DMS79 (cell line): ENCODE measurements at places on chromosomes 3 and 15.

DNA sequence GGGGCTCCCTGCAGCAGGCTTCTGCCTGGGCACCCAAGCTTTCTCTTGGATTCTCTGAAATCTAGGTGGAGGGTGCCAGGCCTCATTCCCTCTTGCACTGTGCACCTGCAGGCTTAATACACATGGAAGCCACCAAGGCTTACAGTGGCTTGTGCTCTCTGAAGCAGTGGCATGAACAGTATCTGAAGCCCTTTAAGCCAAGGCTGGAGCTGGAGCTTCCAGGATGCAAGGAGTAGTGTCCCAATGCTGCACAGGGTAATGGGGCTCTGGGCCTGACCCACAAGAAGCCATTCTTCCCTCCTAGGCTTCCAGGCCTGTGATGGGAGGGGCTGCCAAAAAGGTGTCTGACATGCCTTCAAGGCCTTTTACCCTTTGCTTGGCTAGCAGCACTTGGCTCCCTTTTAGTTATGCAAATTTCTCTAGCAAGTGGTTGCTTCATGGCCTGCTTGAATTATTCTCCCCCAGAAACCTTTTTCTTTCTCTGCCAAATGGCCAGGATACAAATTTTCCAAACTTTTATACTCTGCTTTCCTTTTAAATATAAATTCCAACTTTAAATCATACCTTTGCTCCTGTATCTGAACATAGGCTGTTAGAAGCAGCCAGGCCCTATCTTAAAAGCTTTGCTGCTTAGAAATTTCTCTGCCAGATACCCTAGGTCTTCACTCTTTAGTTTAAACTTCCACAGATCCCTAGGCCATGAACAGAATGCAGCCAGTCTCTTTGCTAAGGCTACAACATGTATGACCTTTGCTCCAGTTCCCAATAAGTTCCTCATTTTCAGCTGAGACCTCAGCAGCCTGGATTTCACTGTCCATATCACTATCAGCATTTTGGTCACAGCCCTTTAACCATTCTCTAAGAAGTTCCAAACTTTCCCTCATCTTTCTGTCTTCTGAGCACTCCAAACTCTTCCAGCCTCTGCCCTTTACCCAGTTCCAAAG, 201.1 kb upstream of the LRRFIP2 start:
- no peak for DNase-seq

GRCh38 chr3:99418709-99419108, 219.7 kb upstream of the COL8A1 start:
- no peak for DNase-seq

GRCh38 chr3:157237886-157238285, 77.9 kb upstream of the CCNL1 start:
- no peak for DNase-seq

- no peak for DNase-seq
Measured at GRCh38 chr3:23809840-23810342, 4.1 kb downstream of the UBE2E1 start.

- no peak for DNase-seq
Measured at GRCh38 chr3:171127611-171128010, 101.1 kb upstream of the SLC2A2 start.

GRCh38 chr15:95075792-95076677, 844.7 kb downstream of the MCTP2 start:
- no peak for DNase-seq

DNA sequence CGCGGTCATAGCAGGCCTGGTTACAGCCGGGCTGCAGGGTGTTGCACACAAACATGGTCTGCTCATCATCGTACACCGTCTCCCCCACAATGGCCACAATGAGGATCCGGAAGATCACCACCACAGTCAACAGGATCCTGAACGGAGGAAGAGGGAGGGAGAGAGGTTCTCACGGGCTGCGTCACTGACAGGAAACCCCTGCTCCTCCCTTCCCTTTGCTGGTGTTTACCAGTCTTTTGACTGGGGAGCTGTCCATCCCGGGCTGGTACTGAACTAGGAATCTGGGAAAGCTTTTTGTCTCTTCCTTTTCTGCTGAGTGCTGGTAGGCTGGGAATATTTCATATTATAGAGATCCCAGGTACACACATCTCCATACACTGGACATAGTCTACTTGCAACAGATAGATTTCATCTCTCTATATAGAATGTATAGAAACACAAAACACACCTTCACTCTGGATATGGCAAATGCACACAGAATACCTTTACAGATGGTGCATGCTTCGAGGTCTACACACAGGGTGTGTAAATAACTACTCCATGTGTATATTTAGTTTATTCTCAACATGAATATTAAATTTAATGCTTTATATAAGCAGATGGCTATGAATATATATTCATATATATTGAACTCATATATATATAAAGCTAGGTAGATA, 1.4 kb downstream of the GJD2 start:
- DNase-seq, result no peak

- no peak for DNase-seq
Measured at GRCh38 chr3:58131101-58131825, 79.5 kb downstream of the DNASE1L3 start.

GRCh38 chr15:100572362-100572983, 29.5 kb downstream of the LINS1 start:
- no peak for DNase-seq

DNA sequence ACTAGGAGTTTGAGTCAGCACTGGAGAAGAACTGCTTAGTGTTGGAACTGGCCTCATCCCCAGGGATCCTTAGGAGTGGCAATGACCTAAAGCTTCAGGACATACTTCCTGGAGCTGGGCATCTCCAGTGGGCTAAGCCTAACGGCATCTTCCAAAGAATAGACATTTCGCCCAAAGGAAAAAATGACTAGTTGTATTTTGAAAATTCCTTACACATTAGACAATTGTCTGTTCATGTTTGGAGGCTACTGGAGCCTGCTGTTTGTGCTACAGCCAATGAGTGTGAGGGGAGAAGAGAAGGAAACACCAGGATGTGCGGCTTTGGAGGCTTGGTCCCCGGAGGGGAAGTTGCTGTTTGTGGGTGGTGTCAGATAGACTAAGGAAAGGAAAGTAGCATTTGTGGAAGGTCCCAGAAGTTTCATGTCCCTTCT, 77.6 kb downstream of the POLR2M start:
- DNase-seq, result no peak

- DNase-seq, result no peak
Measured at GRCh38 chr3:59867185-59868002, 817.6 kb upstream of the CFAP20DC start.

- DNase-seq, result no peak
Measured at GRCh38 chr3:26712211-26713026, 89.8 kb downstream of the LRRC3B start.

DNA sequence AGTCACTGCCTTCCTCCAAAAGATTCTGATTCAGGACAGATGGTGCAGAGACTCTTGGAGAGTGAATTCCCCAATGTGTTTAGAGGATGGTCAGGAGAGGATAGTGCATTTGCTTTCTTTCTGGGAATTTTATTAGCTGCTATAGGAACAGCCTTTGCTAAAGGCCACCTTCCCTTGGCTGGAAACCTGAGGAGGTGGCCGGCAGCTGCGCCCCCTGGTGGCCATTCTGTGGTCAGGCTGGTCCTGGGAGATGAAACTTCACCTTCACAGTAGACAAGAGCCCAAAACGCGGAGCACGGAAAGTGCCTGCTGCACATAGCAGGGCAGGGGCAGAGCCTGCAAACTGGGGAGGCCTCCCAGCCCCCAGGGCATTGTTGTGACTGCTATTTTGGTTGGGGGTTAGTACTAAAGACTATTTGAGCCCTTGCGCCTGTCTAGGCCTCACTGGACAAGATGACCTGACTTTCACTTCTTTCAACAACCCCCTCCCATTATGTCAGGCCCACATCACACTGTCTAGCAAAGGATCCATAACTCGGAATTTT, 34.3 kb downstream of the SEC22C start:
- no peak for DNase-seq

DNA sequence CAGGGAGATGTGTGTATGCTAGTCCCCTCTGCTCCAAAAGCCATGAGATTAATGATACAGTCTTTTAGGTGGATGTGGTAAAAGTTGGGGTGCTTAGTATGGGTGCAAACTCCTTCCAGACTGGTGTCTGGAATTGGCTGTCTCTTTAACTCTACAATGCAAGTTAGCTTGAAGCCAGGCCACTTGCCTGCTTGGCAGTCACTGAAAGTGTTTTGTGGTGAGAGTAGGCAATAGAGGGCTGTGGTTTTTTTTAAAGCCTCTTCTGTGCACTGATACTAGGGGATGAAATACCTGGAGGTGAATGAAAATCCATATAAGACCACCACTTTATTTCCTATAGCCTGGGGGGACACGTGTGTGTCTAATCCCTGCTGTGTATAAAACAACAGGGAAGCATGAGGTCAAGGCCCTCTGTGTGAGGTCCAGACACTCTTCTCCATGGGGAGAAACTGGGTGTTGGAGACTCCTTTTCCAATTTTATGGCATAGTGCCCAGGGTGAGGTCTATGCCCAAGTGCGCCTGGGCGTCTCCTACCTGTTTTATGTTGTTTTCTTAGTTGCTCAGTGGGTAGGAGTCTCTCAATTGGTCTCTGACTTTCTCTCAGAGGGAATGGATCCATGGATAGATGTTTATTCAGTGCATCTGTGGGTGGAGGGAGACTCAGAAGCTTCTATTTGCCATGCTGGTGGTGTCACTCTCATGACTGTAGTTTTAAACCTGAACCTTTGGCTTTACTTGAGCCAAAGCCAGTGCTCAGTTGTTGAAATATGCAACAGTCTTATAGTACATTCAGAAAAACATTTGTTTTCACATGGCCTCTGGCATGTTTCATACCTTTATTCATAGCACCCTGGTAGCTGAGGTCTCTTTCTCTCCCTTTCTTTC, 327.8 kb upstream of the ATP11B start:
- DNase-seq, result peak; percentile 79

DNA sequence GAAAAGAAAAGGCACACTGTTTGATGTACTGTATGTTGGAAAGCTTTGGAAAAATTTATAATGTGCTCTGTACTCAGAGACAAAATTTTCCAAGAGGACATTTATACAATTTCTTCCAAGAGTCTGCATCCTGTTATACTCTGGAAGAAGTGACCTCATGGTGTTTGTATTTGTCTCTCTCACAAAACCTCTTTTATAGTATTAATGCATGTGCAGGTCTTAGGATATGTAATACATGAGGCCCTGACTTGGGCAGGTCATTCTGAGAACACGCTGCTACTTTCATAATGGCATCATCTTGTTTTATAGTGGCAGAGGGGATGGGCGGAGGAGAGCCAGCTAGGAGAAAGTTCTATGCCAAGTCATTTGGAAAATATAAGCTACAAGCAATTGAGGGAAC, 72.0 kb upstream of the P3H2 start:
- no peak for DNase-seq

DNA sequence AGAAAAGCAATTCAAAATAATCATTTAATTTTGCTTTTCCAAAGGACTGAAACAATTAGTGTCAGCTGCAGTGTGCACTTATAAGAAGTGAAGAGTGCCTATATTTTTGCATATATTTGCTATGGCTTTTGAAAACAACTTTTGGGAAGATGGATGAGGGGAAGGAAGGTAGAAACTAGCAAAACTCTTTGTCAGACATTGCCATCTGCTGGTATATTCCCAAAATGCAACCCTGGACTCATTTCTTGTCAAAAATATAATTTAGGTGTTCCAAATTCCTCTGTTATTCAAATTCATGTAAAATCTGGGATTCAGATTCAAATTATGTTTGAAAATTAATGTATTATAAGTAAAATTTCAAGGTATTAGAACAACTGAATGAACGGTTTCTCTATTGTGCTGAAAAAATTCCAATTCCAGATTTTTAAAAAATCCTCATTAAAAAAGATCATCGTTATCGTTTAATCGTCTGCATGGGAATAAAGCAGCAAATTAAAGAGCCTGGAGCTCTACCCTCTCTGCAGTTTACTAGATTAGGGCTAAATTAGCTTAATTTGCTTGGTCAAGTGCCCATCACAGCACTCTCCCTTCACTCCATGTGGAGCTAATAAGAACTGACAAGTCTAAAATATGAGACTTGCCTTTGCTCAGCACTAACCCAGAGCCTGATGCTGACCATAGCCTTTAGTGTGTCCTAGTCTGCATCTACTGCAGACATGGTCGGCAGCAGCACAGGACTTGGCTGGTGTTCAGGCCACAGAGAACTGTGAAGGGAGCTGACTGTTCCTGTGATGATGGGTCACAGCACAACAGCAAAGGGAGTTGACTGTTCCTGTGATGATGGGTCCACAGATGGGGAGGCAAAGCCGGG, 67.9 kb upstream of the MITF start:
- no peak for DNase-seq

- no peak for DNase-seq
Measured at GRCh38 chr3:106877627-106878026, 499.6 kb upstream of the CCDC54 start.

DNA sequence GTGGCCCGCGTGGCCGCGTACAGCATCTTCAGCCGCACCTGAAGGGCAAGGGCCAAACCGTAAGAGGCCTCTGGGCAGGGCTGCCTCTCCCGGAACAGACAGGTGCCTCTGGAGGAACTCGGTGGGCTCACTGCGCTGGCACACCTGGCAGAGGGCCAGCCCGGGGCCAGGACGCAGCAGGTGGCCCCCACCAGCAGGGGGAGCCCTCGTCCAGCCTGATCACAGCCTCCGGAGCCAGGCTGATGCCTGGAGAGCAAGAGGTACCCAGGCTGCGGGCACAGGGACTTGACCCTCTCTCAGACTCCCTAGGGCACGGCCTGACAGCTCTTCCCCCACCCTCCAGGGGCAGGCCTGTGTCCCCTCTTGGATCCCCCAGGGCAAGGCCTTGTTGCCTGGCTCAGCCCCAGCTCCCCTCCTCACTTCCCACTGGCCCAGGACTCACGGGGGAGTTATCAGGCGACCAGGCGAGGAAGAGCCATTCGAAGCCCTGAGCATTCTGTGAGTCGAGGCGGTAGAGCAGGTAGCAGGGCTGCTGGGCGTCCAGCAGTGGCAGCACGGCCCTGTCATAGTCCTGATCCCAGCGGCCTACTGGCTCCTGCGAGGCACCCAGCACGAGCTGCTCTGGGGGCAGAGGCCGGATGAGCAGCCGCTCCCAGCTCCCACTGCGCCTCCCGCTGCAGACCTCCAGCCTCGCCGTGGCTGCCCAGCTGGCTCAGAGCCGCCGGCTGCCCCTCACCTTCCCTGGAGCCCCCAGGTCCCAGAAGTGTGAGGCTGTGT, 6.2 kb upstream of the TLR9 start:
- no peak for DNase-seq

DNA sequence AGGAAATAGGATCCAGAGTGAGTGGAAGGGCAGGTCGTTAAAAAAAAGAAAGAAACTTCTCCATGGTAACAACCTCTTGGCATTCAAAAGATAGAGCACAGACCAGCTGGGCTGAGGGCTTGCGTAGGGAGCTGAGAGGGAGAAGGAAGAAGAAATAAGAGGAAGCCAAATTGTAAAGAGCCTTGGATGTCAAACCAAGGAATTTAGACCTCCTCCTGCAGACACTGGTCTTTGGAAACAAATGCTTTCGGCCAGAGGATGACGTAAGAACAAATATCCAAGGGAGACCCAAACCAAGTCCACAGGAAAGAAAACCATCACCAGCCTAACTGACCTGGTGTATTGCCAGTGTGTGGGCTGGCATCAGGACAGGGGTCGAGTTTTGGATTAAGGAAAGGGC, 155.2 kb downstream of the UACA start:
- no peak for DNase-seq

GRCh38 chr15:34616613-34617012, 33.2 kb upstream of the GOLGA8B start:
- DNase-seq, result no peak
